ENCODE measurements at places on chromosomes 4 and X.
A peak's percentile ranks its signal among the peaks of the same experiment; 100 is the strongest.

DNA sequence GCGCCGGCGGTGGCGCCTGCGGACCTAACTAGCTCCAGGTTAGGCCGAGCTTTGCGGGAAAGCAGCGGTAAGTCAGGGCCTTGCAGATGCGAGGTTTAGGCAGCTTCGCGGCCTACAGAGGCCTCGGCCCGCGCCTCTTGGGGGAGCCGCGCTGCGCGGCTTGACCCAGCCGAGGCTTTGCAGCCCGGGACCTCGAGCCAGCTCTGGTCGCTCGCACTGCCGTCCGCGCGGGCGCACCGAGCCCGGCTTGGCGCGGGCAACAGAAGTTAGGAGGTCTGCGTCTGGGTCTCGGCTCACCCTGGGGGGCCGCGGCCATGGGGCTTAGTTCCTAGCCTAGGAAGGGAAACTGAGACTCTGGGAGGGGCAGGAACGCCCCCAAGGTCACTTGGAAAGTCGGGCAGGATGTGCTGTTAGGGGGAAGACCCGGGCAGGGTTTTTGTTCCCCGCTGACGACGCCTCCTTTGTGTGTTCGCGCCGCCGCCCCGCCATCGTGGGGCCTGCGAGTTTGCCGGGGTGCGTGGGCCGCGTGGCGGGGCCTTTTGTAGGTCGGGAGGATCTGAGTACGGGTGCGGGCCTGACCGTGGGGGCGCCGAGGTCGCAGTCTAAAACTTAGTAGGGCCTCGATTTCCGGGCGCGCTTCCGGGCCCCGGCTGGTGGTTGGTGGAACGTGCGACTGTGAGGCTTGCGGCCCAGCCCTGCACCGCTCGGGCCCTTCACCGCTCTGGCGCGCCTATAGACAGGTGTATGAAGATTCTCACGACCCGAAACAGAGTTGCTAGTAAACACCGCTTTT lies 482 bp downstream of the RNF4 start:
- DNase-seq, result peak; percentile 59

DNA sequence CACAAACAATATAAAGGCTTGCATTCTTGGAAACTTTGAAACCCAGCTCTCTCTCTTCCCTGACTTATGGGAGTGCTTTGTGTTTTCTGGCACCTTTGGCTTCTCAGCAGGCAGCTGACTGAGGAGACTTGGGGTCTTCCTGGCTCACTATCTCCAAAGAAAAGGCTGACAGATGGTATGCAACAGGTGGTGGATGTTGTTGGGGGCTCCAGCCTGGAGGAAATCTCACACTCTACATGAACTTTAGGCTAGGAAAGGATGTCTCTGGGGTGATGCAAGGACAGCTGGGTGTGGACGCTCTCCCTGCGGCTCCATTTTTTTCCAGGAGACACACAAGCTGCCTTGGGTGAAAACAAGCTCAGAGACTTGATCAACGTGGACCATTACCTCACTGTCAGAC lies 67.4 kb downstream of the DNAAF6 start:
- no peak for DNase-seq

DNA sequence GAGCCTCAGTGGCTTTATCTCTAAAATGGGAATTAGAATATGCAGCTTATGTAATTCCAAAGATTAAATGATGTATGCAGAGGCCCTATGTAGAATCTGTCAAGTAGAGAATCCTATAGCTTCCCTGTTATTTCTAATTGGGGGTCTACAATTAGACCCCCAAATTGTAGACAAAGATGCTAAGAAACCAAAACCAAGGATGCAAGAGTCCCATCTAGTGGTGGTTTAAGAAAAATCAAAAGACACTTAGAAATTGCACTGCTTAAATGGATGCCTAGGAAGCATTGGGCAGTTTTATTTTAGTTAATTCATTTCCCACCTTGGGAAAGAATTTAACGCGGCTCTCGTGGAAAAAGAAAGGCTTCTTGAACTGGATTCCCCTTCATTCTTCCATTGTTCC lies 115.2 kb downstream of the GABRA2 start:
- no peak for DNase-seq

DNA sequence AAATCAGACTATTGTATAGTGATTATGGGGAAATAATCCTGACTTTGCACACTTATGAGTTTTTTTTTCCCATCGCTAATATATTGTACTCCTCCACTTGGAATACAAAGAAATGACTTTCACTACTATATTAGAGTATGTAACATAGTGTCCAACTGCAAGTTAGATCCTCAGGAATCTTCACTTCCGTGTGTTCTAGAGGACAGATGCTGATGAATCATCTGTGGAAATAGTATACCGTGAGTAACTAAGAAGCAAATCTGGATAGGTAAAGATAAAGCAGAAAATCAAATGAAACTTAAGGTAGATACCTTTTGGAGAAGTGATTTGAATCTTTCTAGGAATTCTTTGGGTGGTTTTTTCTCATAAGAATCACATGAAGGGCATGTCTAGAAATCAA lies 8.3 kb downstream of the IL21 start:
- DNase-seq, result no peak
